Activated naive CD4-positive, alpha-beta T cell (primary cell): ENCODE measurements at places on chromosomes 5 and 9.

DNA sequence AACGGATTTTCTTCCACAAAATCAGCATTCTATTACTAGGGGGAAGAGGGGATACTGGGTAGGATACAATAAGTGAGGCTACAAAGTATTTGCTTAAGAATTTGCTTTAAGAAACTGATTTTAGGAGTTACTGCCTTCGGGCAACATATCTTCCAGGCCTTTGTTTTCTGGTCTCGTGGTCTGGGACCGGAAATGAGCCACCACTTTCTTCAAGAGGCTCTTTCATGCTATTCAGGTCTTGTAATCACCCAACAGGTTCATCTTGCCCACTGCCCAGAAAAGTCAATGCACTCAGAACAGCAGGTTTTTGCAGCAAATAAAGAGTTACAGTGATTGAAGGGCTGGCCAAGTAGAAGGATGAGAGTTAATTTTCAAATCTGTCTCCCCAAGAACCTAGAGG is 6.6 kb upstream of the AOPEP start:
- no peak for DNase-seq

DNA sequence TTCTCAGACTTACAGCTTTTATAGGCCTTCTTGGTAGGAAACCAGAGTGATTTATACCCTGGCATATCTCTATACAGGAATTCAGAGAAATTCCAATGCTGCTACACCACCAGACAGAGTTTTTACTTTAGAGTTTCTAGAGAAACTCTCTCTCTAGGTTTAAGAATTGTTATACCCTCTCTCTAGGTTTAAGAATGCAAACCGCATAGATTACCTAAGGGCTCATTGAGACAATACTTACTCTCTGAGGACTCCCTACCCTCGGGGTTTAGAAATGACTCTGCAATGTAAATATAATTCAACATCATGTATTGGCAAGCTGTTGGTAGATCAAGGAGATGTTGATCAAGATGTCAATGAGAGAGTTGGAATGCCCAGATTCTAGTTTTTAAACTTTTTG is 15.3 kb upstream of the ELAVL2 start:
- no peak for DNase-seq

- DNase-seq: peak; percentile 40
Measured at GRCh38 chr5:50667023-50667652, 701 bp downstream of the PARP8 start.

DNA sequence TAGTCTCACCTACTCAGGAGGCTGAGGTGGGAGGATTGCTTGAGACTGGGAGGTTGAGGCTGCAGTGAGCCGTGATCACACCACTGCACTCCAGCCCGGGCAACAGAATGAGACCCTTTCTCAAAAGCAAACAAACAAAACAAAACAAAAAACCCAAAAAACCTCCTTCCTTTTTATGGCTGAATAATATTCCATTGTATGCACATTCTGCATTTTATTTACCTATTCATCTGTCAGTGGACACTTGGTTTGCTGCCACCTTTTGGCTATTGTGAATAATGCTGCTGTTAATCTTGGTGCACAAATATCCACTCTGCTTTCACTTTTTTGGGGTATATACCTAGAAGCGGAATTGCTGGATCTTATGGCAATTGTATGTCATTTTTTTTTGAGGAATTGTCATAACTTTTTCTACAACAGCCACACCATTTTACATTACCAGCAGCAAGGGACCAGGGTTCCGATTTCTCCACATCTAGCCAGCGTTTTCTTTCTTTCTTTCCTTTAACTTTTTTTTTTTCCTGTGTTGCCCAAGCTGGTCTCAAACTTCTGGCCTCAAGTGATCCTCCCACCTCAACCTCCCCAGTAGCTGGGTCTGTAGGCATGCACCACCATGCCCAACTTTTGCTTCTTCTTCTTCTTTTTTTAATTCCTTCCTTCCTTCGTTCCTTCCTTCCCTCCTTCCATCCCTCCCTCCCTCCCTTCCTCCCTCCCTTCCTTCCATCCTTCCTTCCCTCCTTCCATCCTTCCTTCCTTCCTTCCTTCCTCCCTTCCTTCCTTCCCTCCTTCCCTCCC is 30.6 kb downstream of the NKX2-5 start:
- DNase-seq: no peak

GRCh38 chr5:7503564-7503963 is 107.6 kb downstream of the ADCY2 start:
- DNase-seq: no peak
